ENCODE measurements at places on chromosomes 6 and 20.

DNA sequence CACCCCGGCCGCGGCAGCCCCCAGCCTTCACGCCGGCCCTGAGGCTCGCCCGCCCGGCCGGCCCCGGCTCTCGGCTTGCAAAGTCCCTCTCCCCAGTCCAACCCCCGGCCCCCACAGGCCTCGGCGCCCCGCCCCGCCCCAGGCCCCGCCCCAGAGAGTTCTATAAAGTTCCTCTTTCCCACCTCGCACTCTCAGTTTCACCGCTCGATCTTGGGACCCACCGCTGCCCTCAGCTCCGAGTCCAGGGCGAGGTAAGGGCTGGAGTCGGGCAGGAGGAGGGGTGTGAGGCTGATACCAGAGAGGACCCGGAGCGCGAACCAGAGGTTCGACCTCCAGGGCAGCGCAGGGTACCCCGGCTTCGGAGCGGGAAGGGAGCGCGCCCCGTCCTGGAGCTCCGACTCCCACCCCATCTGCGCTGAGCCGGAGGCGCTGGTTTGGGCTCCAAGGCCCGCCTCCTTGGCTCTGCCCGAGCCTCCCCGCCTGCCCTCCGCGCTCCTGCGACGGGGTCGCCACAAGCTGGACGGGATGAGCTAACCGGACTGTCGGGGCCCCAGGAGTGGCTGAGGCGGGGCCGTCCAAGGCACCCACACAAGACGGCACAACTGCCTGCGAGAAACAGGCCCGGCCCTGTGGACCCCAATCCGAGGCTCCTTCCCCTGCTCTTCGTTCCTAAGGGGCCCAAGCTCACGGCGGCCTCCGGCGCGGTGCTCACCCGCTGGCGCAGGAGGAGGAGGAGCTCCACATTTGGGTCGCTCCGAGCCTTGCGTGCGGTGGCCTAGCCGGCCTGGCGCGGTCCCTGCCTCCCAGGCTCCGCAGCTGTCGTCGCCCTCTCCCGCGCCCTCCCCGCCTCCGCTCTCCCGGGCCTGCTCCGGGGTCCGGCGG lies at the start of gene IRF4:
Gene IRF4, plus strand, starts transcription at position 194 of the 882 bp plus-strand sequence. CDS start 1,401 bp downstream, outside the sequence.
- DNase-seq = no peak

DNA sequence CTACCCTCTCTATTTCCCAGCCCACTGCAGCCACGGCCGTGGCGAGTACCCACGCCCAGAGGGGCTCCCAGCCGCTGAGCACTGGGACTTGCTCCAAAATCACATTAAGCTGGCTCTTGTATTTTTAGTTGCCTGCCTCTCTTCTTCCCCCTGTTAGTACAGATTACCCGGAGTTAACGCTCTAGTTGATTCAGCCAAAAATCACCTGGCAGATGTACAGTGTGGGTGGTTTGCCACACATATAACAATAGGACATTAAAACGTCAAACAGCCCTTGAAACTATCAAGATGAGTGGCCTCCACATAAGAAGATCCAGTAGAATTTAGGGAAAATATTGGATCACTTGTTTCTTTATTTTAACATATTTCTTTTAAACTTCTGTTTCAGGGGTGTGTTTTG lies 268.8 kb upstream of the PRDM1 start:
- DNase-seq = no peak

- no peak for DNase-seq
Observed at GRCh38 chr6:17064975-17065374, 36.9 kb upstream of the STMND1 start.

DNA sequence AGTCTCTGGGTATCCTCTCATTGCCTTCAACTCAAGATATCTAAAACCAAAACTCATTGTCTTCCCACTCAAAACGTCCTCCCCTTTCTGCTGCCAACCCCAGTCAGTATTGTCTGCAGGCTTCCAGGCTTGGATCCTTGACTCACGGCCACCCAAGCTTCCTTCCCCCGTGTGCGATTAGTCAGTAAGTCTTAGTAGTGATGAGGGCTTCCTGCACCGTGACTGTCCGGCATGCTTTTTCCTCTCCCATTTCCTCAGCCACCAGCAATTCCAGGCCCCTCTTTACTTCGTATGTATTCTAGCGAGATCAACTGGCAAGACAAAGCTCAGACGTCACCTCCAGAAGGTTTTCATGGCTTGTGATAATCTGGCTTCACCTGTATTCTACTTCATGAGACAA lies 88.6 kb upstream of the DUSP22 start:
- DNase-seq = no peak

DNA sequence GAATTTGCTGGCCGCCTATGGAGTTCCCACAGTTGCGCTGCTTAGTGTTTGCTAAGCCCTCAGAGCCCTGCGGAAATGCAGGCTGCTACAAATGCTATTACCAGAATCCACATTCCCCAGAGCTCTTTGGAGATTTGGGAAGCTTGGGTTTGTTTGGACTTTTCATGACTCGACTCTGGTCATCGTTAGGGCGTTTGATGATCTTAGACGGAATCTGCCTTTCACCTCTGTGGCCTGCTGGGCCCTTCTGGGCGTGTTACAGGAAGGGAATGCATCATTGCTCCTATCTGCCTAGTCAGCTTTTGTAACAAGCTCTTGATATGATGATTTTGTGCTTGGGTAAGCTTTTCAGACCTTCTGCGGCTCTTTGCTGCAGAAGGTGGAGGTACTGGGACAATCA lies 50.8 kb downstream of the EYA2 start:
- no peak for DNase-seq

GRCh38 chr20:34473262-34473883 lies 42.8 kb upstream of the DYNLRB1 start:
- DNase-seq = no peak

DNA sequence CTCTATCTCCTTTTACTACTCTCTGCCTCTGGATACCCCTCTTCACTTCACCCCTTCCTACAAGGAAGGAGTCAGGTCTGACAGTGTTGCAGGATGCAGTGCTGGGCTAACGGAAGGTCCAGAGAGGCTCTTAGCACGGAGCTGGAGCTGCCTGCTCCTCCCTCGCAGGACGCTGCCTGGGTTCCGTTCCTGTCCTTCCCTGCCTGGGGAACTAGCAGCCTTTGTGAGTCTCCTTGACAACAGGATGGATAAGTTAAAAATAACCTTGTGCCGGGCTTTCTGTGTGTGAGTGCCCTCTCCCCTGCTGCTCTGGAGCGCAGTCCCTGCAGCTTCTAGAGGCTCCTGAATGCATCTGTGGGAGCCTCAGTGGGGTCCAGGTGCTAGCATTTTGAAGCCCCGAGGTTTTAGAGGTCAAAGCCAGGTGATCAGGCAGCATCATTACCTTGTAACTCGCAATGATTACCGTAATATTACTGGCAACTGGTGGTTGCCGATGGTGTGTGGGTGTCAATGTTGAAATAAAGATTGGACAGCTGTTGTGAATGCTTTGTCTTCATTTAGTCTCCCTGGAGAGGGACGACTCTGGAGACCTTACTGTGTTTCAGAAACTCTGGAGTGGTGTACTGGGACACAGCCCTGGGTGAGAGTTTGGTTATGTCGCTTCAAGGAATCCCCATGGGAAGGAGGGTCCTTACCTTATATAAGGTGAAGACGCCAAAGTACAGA lies 44.4 kb downstream of the CDS2 start:
- DNase-seq = no peak

DNA sequence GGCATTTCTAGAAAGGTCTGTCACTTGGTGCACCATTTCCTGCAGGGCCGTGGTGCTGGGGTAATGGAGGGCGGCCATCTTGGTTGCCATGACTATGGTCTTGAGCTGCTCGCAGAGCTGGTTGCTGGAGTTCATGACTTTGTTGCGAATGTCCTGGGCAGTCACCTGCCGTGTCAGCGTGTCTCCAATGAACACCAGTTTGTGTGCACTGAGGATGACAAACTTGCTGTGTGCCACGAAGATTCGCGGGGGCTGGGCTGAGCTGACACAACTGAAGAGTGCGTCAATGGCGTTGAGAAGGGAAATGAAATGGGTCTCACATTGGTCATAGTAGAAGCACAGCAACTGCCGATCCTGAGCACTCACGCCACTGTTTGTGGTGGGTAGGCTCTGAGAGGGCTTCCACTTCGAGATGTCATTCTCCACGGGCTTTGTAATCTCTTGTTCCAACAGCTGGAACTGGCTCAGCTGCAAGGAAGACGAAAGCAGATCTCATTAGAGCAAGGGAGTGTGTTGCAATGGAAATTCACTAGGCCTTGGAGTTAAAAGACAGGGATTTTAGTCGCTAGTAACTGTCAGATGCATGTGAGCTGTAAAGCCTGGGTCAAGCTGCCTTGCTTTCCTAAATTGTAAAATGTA lies 47.1 kb downstream of the NEDD9 start:
- DNase-seq = no peak

- DNase-seq = no peak
Observed at GRCh38 chr6:41460742-41461336, 85.3 kb upstream of the FOXP4 start.

GRCh38 chr20:12695937-12696336 lies 312.8 kb upstream of the SPTLC3 start:
- DNase-seq = no peak

GRCh38 chr6:140193269-140193668 lies 818.8 kb upstream of the CITED2 start:
- no peak for DNase-seq

- no peak for DNase-seq
Observed at GRCh38 chr6:36769183-36769675, 70.0 kb downstream of the CPNE5 start.

- peak; percentile 75 for DNase-seq
Observed at GRCh38 chr6:41560431-41561192, 14.4 kb downstream of the FOXP4 start.

GRCh38 chr6:6270948-6271535 lies 49.4 kb downstream of the F13A1 start:
- no peak for DNase-seq

DNA sequence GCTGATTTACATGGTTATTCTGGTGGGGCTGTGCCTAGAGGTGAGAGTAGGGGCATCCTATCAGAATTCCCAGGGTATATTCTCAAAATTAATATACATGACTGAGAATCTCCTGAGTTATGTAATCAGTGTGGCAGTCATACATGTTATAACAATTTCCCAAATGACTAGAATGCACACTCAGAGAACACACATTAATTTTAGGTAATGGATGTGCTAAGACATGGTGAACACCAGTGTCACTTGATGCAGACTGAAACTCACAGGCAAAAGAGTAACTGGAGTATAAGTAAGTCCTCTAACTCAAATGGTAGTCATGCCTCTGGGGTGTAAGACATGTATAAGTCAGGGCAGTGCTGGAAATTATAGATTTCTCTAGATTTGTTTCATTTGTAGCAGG lies 1198.4 kb upstream of the CITED2 start:
- no peak for DNase-seq

- no peak for DNase-seq
Observed at GRCh38 chr6:56324396-56324795, 77.0 kb upstream of the COL21A1 start.

DNA sequence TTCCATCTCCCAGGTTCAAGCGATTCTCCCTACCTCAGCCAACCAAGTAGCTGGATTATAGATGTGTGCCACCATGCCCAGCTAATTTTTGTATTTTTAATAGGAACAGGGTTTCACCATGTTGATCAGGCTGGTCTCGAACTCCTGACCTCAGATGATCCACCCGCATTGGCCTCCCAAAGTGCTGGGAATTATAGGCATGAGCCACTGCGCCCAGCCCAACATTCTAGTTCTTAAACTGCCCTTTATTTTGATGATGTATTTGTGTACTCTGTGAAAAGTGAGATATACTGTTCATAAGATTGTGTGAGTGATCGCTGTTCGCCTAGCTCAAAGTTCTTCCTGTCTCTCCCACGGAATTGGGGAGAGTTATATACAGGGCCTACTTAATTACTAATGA lies 93.1 kb downstream of the HFE start:
- no peak for DNase-seq

- DNase-seq = no peak
Observed at GRCh38 chr6:156789081-156789943, 12.1 kb downstream of the ARID1B start.

DNA sequence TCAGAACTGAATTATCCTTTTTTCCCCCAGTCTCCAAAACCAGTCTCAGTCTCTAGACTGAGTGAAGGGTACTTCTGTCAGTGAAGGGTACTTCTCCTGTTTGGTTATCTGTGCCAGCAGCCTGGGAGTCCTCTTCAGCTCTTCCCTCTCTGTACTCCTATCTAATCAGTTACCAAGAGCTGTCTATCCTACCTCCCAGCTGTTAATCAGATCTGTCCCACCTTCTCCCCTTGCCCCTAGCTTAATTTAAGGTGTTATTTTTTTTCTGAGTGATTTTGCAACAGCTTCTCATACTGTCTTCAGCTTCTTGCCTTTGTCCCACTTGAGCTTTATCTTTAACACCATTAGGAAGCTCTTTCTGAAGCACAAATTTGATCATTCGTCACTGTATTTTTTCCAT lies 491.9 kb upstream of the SOX4 start:
- DNase-seq = no peak

GRCh38 chr6:105886066-105886813 lies 199.9 kb upstream of the PRDM1 start:
- DNase-seq = no peak

DNA sequence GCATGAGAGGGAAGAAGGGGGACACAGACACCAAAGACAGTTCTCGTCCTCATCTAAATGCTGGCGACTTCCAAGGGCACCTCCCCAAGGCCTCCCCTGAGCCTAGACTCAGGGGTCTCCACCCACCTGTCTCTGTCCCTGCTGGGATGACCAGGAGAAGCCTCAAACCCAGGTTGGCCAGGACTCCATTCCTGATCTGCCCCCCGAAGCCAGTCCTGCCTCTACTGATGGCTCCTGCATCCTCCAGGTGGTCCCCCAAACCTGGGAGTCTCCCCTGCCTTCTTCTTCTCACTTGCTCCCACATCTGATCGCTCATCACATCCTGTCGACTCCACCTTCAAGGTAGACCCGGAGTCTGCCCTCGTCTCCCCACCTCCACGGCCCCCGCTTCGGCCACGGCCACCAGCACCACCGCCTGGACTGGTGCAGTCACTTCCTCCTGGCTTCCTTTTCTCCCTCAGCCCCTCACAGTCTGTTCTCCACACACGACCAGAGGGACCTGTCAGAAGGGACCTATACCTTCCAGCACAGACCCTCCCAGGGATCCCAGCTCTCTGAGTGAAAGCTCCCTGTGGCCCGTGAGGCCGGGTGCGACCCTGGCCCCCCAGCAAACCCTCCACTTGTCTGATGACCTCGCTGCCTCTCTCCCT lies 92.1 kb downstream of the CEBPB start:
- no peak for DNase-seq

- peak; percentile 8 for DNase-seq
Observed at GRCh38 chr20:33370291-33370690, 31.0 kb downstream of the CDK5RAP1 start.

- peak; percentile 50 for DNase-seq
Observed at GRCh38 chr6:33700391-33701050, 11.0 kb downstream of the UQCC2 start.

DNA sequence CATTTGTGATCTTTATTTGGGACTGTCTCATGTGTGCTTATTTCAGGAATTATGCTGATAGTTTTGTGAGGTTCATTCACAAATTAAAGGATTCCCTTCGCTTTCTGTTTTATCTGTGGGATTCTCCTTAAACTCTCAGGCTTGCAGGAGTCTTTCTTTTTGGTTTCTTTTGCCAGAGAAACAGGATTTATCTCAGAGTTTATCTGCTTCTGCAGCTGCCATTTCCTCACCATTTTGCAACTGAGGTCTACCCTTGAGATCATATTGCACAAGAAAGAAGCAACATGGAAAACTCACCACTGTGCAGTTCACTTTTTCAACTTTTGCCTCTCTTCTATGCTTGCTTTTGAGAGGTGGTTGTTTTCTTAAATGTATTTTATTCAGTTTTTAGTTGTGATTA lies 201.0 kb downstream of the PRL start:
- no peak for DNase-seq

GRCh38 chr20:38842558-38842981 lies 37.1 kb downstream of the PPP1R16B start:
- DNase-seq = no peak

GRCh38 chr6:116928677-116929076 lies 51.6 kb downstream of the RFX6 start:
- no peak for DNase-seq

GRCh38 chr20:57478176-57478575 lies 46.8 kb downstream of the CTCFL start:
- no peak for DNase-seq

All from stimulated activated CD8-positive, alpha-beta memory T cell treated with anti-CD3 and anti-CD28 coated beads, Interleukin-2, amount 100 ng/mL, for 1 hour (primary cell).